ENCODE measurements at places on chromosomes 2 and 18. TPM values are rescaled to one million over a fixed set of nuclear protein-coding genes. Genes with fewer than 3 reads are reported as not detected.

DNA sequence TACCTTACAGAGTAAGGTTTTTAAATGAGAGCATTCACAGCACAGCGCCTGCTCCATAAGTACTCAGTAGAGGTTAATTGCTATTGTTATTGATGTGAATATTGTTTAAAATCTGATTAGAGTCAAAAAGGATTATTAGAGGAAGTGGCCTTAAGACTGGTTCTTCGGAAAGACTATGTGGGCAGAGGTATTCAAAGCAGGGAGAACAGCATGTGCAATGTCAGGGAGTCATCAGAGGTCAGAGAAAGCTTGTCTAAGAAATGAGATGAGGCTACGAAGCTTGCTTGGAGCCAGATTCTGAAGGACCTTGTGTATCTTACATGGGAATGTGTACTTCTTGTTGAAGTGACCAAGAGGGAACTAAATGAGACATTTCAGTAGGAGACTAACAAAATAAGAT, 49.8 kb downstream of the PMS1 start:
- DNase-seq = no peak

DNA sequence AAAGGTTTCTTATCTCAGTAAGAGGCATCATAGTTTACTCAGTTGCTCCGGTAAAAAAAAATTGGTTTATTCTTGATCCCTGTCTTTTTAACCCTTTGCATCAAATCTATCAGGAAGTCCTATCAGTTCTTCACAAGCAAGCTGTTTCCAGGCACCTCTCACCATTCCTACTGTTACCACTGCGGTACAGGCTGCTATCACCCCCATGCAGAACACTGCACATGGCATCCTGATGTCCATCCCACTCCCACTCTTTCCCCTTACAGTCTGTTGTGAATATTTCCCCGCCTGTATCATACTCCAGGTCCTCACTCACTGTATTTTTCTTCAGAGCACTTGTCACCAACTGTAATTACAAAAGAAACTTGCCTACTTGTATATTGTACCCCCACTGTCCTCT, 5.3 kb upstream of the CNRIP1 start:
- DNase-seq = no peak

DNA sequence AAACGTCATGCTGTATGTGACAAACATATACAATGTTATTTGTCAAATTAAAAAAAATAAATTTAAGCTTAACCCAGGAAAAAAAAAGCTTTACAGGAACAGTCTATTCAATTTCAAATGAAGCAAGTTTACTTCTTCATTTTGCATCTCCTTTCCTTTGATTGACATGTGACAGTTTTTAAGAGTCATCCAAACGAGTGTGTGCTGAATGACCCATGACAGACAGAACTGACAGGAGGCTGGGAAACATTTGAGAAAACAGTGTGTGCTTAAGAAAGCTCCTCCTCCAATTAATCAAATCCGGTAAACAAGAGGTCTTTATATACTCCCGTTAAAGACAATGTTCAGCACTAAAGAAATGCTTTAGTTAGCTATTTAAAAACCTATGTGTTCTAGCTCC, 177.7 kb downstream of the SRBD1 start:
- no peak for DNase-seq

GRCh38 chr2:166651080-166651675, 157.1 kb upstream of the SCN7A start:
- no peak for DNase-seq

DNA sequence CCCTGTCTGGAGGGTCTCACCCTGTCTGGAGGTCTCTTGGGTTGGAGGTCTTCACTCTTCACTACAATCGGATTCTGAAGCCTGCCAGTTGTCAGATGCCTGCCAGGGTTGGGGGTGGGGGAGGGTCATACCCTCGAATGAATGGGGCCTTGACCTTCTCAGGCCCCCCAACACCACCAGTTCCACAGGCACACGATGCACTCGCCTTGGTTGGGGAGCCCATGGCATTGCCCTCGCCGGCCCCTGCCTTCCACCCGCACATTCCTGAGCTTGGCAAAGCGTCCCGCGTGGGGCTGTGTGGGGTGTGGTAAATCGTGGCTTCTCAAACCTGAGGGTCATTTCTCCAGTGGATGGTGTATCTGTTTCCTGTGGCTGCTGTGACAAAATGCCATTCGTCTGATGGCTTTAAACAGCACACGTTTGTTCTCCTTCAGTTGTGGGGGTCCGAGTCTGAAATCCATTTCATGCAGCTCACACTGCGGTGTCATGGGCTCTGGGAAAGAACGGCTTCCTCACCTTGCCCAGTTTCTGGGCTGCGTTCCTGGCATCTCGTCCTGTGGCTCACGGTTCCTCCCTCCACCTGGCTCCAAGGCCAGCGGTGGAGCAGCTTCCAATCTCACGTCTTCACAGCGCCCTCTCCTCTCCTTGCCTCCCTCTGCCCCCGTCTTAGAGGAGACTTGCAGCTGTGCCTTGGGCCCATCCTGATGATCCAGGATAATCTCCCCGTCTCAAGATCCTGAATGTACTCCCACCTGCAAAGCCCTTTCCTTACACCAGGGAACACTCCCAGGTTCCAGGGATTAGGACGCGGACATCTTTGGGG, 38.0 kb upstream of the HPCAL1 start:
- DNase-seq = peak; percentile 4

DNA sequence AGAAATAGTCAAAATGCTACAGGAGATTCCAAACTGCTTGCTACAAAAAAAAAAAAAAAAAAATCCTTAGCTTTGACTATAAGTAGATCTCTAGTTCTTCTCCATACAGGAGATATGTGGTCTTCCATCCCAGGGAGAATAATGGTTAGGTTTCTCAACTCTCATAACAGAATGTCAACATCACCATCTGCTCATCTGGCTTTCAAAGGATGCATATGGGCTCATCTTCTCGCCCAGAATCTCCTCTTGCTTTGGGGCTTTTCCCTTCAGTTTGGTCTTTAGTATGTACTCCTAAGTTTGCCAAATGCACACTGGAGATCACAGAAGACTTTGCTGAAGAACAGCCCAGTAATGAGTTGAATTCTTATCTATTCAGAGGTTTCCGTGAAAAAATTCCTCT, 240.7 kb downstream of the NRXN1 start:
- no peak for DNase-seq

DNA sequence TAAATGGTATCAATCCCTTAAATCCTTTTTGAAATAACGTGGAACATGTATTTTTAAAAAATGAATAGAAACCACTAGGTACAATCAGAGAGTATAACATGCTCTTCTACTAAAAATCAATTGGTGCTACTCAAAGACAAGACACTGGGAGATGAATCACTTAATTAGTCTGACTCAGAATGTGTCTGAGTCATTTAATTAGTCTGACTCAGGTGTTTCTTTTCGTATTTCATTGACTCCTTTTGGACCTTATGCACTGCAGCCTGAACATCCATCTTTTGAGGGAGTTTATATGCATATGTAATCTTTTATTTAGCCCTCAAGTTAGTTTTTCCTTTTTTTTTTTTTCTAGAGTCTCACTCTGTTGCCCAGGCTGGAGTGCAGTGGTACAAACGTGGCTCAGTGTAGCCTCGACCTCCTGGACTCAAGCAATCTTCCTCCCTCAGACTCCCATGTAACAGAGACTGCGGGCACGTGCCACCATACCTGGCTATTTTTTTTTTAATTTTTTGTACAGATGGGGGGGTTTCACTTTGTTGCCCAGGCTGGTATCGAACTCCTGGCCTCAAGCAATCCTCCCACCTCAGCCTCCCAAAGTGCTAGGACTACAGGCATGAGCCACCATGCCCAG, 26.5 kb downstream of the PPP4R3B start:
- DNase-seq = no peak

Gene CYP27C1
- total RNA-seq = 0.14 TPM

Gene CCDC178
- total RNA-seq = not detected

Gene DSG4
- total RNA-seq = not detected

Gene DSG1
- not detected for total RNA-seq

Gene PLGLB1
- not detected for total RNA-seq

Gene DPYSL5
- total RNA-seq = not detected
